ENCODE measurements at places on chromosomes 16 and 17.

DNA sequence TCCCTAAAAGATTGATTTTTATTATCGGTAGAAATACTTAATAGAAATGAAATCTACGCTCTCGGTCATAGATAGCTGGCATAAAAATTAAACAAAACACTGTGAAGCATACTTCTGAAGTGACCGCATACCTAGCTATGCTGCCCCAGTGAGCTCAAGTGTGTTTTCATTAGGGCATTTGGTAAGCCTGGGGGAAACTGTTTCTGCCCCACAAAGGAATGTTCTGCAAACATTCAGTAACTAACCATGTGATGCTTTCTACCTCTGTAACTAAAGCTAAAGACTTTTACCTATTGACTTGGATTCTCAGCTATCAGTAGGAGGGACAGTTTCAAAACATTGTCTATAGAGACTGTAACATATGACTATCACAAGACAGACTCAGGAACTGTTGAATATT lies 93.5 kb upstream of the HSBP1 start:
- DNase-seq: no peak

DNA sequence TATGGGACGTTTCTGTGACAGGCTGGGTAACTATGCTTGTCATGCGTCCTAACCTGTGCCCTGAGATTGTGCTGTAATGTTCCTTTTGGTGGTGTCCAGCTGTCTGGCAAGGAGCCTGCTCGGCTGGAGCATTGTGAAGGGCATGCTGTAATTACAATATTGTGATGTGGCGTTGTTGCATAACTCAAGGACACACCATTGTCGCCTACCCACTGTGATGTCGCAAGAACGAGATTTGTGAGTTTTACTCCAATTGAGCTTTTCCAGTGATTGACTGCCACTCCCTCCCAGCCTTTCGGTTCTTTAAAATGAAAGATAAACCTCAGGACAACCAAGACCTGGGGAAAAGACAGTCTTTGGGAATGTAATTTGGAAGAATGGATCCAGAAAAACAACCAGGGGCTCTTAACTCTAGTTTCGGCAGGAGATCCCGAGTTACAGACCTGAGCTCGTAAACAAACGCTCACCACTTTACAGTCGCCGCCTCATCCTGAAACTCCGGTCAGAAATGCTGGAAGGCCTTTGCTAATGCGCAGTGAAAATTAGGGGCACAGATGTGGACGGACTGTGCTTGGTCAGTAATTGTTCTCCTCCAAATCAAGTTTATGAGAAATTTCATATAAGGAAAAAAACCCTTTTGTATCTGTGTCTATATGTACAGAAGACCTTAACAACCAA lies 1.3 kb downstream of the ZNF750 start:
- DNase-seq: no peak

DNA sequence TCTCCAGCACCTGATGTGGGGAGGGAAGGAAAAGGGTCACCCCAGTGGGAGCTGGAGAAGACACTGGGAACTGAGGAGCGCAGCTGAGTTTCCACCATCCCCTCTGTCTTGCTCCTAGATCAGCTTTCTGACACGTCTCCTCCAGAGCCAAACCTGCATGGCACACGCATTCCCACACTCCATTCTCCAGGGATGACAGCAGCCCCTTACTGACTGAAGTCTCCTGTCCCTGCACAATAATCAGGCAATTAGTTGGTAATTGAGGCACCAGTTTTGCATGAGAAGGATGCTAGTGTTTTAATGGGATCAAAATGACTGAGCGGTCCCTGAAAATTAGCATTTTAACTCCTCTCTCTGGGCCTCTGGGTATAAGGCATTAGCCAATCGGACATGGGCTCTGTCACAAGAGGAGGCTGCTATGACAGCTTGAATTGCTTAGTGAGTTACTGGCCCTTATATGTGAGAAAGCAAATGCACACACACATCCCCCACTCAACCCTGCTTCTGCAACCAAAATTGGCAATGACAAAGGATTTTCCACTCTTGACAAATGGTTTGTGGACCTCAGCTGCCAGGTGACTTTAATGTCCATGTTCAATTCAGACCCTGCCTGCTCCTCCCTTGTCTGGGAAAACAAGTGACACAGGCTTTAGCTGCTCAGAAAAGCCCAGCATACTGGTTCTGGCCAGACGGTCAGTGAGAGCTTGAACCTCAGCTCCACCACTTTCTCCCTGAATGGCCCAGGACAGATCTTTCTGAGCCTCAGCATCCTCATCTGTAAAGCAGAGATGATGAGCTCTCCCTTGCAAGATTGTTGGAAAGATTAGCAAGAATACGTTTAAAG lies 57.2 kb upstream of the SREBF1 start:
- DNase-seq: no peak

GRCh38 chr16:57148481-57148880 lies 37.4 kb downstream of the PSME3IP1 start:
- DNase-seq: no peak

DNA sequence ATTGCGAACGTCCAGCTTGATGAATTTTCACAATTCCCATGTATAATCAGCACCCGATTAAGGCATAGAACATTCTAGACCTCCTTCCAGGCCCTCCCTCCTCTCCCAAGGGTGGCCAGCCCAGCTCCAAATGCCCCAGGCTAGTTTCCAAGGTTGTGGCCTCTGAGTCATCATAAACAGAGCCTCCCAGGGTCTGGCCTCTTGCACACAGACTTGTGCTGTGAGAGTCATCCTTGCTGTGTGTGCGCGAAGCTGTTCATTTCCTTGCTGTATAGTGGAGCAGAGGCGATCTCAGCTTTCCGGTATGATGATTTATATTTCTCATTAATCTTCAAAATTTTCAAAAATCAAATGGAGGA lies 20.5 kb upstream of the JPH3 start:
- no peak for DNase-seq

DNA sequence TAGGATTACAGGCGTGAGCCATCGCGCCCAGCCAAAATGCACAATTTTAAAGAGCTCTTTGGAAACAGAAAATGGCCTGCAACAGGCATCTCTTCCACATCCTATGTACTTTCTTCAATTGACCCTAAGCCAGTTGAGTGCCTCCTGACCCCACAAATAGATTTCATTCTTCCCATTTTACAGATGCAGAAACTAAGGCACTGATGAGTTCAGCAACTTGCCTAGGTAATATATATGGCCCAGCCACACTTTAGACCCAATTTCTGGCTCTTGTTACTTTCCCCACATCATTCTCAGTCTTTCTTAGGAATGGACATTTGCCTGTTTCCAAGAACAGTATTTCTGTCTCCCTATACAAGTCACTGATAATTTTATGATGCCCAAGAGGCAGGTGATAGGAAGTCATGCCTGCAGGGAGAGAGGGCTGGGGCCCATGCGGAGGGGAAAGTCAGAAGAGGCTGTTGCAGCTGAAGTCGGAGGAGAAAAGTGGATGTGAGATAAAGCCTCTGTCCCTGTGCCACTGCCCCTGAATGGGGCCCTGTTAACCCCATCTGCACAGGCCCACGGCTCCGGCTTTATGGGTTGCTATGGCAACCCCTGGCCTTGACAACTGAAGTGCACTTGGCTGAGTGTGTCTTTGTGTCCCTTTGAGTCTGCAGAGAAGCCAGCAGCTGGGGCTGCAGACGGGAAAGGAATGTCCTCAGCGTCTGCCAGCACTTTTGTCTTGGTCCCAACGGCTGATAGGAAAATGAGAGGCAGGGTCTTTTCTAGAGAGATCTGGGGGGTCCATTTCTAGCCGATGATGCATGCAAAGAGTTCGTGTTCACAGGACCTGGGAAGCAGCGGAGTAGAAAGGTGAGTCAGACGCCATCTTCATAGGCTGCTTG lies 45.9 kb downstream of the ABAT start:
- no peak for DNase-seq
